ENCODE measurements at places on chromosomes 13 and 19. TPM values are rescaled to one million over a fixed set of nuclear protein-coding genes. Genes with fewer than 3 reads are reported as not detected.

DNA sequence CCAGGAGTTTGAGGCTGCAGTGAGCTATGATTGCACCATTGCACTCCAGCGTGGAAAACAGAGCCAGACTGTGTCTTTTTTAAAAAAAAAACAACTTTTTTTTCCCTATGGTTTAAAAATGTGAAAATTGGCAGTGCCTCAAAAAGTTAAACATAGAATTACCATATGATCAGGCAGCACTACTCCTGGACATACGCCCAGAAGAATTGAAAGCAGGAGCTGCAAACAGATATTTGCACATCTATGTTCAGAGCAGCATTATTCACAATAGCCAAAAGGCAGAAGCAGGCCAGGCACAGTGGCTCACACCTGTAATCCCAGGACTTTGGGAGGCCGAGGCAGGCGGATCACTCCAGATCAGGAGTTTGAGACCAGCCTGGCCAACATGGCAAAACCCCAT, 3.8 kb upstream of the RETN start:
- no peak overlapping the region for H3K4me3 ChIP-seq
- DNase-seq = no peak
- H3K36me3 ChIP-seq = no peaks in the 10 kb centered on the region
- no peak overlapping the region for H3K27ac ChIP-seq
- no peaks in the 10 kb centered on the region for H3K4me1 ChIP-seq

- peak; percentile 27 for DNase-seq
- no peaks in the 10 kb centered on the region for H3K36me3 ChIP-seq
- H3K27ac ChIP-seq = peak overlapping the region; percentile 66
- no peaks in the 10 kb centered on the region for H3K27me3 ChIP-seq
Measured at GRCh38 chr13:72463561-72463960, 263.9 kb downstream of the MZT1 start.

GRCh38 chr19:54188215-54188871, 1.0 kb downstream of the MBOAT7 start:
- no peaks in the 10 kb centered on the region for H3K4me1 ChIP-seq
- peaks cover 2% of the 10 kb centered on the region for H3K36me3 ChIP-seq
- peak; percentile 75 for DNase-seq
- H3K4me3 ChIP-seq = peak overlapping the region; percentile 42
- peak overlapping the region; percentile 34 for H3K27ac ChIP-seq
- no peaks in the 10 kb centered on the region for H3K27me3 ChIP-seq

- no peaks in the 10 kb centered on the region for H3K36me3 ChIP-seq
- DNase-seq = peak; percentile 93
- no peaks in the 10 kb centered on the region for H3K4me1 ChIP-seq
- peak overlapping the region; percentile 74 for H3K4me3 ChIP-seq
Measured at GRCh38 chr19:56837492-56838023, 3.0 kb downstream of the PEG3 start.

DNA sequence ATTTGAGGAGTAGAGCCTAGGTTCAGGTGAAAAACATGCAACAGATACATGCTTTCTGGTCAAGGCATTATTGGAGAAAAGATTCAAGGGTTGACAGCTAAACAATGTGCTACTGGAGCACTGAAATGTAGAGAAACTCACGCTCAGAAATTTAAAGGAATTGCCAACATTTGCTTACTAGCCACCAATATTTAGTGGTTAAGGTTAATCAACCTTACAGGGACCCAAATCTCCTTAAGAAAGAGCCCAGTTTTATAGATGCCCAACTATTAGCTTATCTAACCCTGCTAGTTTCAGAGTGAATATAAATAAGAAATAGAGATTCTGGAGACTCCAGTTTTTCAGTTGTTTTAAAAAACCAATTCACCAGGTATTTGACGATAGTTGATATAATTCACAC, 203.6 kb downstream of the DACH1 start:
- H3K4me1 ChIP-seq = no peaks in the 10 kb centered on the region
- H3K27me3 ChIP-seq = no peaks in the 10 kb centered on the region
- H3K4me3 ChIP-seq = no peak overlapping the region
- DNase-seq = no peak

GNA15 gene
- 1.7 TPM for polyA plus RNA-seq

ZNF302 gene
- polyA plus RNA-seq = 25.5 TPM

DNA sequence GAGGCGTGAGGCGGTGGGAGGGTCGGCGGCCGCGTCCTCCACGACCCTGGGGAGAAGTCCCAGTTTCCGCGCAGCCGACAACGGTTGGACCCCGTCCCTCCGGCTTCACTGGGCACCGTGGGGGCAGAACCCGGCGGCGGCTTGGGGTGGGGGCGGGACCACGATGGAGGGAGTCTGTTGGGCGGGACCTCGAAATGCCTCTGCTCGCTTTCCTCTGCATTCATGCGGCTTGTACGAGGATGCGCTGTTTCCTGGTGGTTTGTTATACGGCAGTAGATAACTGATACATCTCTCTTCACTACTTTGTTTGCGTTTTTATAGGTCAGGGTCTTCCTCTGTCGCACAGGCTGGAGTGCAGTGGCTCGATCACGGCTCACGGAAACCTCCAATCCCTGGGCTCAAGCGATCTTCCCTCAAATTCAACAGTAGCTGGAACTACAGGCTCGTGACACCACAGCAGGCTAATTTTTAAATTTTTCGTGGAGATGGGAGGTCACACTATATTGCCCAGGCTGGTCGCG, 24.6 kb upstream of the ZNF846 start:
- DNase-seq = no peak
- H3K27me3 ChIP-seq = no peaks in the 10 kb centered on the region
- H3K27ac ChIP-seq = peak overlapping the region; percentile 91

GRCh38 chr19:16891696-16892382, 3.0 kb downstream of the F2RL3 start:
- H3K36me3 ChIP-seq = no peaks in the 10 kb centered on the region
- no peaks in the 10 kb centered on the region for H3K27me3 ChIP-seq
- no peak for DNase-seq
- H3K4me1 ChIP-seq = peaks cover 2% of the 10 kb centered on the region
- H3K4me3 ChIP-seq = no peak overlapping the region
- H3K27ac ChIP-seq = no peak overlapping the region

GRCh38 chr13:24179486-24179850, 18.9 kb downstream of the SPATA13 start:
- H3K4me3 ChIP-seq = no peak overlapping the region
- no peak for DNase-seq
- H3K27ac ChIP-seq = no peak overlapping the region
- no peaks in the 10 kb centered on the region for H3K36me3 ChIP-seq
- H3K4me1 ChIP-seq = no peaks in the 10 kb centered on the region

GRCh38 chr19:13597640-13598039, 91.4 kb upstream of the CACNA1A start:
- H3K36me3 ChIP-seq = no peaks in the 10 kb centered on the region
- no peaks in the 10 kb centered on the region for H3K4me1 ChIP-seq
- no peak overlapping the region for H3K4me3 ChIP-seq
- peak; percentile 53 for DNase-seq
- H3K27me3 ChIP-seq = no peaks in the 10 kb centered on the region

- H3K27me3 ChIP-seq = no peaks in the 10 kb centered on the region
- H3K27ac ChIP-seq = no peak overlapping the region
- H3K4me3 ChIP-seq = no peak overlapping the region
- DNase-seq = no peak
Measured at GRCh38 chr19:31992750-31993149, 352.7 kb upstream of the ZNF507 start.

PSG6 gene
- not detected for polyA plus RNA-seq

FGF14 gene
- 0.47 TPM for polyA plus RNA-seq

- H3K27ac ChIP-seq = no peak overlapping the region
- no peaks in the 10 kb centered on the region for H3K4me1 ChIP-seq
- H3K36me3 ChIP-seq = peaks cover 7% of the 10 kb centered on the region
- no peaks in the 10 kb centered on the region for H3K27me3 ChIP-seq
- no peak overlapping the region for H3K4me3 ChIP-seq
Measured at GRCh38 chr19:19040417-19040816, 7.0 kb downstream of the ARMC6 start.

DNA sequence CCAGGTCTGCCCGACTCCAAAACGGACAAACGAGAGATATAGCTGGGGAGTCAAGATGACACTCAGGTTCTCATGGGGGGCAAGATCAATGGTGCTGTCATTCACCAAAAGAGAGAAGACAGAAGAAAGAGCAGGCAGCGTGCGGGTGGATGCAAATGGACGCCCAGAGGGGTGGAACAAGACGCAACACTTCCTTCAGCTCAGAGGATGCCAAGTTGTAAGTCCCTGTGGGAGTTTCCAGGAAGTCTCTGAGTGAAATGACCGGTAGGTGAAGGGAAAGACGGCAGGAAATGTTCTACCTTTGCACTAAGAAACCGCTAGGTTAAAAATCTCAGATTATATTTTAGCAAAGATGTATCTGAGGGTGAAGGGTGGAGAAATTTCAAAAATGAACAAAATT, 26.5 kb downstream of the TUBGCP3 start:
- no peak overlapping the region for H3K4me3 ChIP-seq
- peaks cover 13% of the 10 kb centered on the region for H3K36me3 ChIP-seq
- DNase-seq = no peak
- peak overlapping the region; percentile 90 for H3K27ac ChIP-seq

- no peak overlapping the region for H3K27ac ChIP-seq
- no peaks in the 10 kb centered on the region for H3K27me3 ChIP-seq
- no peak for DNase-seq
Measured at GRCh38 chr13:101398191-101398590, 18.1 kb downstream of the NALCN start.

- H3K27me3 ChIP-seq = peaks cover 3% of the 10 kb centered on the region
- H3K36me3 ChIP-seq = peaks cover 2% of the 10 kb centered on the region
- peak within 1 kb of the TSS; percentile 41 for H3K4me3 ChIP-seq
- no peak within 1 kb of the TSS for H3K27ac ChIP-seq
- peak; percentile 78 for DNase-seq
Measured at GRCh38 chr19:35030257-35031071, at the start of gene SCN1B. SCN1B (plus strand) TSS chr19:35030470; CDS start chr19:35030821, 351 bp downstream.

Measured in kidney (tissue), 22 donors.